ENCODE measurements at places on chromosomes 16 and 17.

DNA sequence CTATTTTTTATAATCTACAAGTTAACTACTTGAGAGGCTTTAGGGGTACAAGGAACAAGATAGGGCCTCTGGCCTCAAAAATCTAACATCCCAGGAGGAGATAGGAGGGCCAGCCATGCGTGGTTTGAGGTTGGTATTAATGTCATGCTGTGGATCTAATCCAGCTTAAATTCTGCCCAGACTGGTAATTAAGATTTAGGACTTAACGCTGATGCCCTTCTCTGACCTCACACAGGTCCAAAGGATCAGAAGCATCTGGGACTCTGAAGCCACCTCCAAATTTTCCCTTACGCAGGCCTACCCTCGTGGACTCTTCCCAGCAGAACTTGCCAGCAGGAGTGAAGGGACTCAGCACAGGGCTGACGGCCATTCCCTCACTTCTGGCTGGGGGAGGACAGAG is 15.1 kb downstream of the SLC6A4 start:
- DNase-seq: no peak

DNA sequence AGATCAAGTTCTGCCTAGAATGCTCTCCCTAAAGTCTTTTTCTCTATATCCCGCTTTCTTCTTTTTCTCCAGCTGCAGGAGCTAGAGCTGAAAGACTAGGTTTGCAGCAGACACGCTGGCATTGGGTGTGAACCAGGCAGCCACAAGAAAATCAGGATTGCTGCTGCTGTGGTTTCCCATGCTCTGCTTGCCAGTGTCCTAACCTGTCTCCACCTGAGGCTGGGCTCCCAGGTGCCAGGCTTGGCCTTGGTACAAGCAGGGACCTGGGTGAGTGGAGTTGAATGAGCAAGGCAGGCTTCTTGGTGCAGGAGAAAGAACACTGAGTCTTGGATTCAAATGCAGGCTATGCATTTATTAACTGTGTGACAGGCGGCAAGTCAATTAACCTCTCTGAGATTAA is 440.3 kb upstream of the MAF start:
- no peak for DNase-seq

- no peak for DNase-seq
These were observed 350.5 kb downstream of the SOX9 start for GRCh38 chr17:72471296-72471695.

- no peak for DNase-seq
These were observed 110.8 kb upstream of the ZNF750 start for GRCh38 chr17:82950525-82951102.

Measured in activated CD4-positive, alpha-beta T cell treated with anti-CD3 and anti-CD28 coated beads for 4 hours (primary cell).